Foreskin keratinocyte (primary cell): ENCODE measurements at places on chromosomes 2 and 18. TPM values are rescaled to one million over a fixed set of nuclear protein-coding genes. Genes with fewer than 3 reads are reported as not detected.

Gene ADGRF3
- polyA plus RNA-seq = not detected in 2 replicates

Gene AQP12B
- polyA plus RNA-seq = not detected in 2 replicates

DNA sequence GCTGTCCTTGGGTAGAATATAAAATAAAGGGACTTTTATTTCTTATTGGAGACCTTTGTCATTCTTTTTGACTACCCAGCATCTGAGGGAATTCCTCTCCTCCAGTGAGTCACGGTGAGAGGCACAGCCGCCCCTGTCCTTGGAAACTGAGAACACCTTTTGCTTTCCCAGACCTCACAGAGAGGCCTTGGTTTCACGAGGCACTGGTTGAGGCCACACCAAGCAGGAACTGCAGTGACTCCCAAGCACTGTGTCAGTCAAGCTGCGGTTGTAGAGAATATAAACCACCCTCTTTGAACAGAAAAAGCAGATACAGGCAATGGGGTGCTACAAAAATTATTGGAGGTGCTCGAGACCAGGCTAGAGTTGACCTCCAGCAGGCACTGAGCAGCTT lies 16.4 kb downstream of the PRKAG3 start:
- DNase-seq = no peak

- no peak for DNase-seq
Observed at GRCh38 chr2:191748059-191748461, 70.1 kb downstream of the NABP1 start.

Gene RAB27B
- 0.47 and 0.96 TPM in 2 replicates for polyA plus RNA-seq

DNA sequence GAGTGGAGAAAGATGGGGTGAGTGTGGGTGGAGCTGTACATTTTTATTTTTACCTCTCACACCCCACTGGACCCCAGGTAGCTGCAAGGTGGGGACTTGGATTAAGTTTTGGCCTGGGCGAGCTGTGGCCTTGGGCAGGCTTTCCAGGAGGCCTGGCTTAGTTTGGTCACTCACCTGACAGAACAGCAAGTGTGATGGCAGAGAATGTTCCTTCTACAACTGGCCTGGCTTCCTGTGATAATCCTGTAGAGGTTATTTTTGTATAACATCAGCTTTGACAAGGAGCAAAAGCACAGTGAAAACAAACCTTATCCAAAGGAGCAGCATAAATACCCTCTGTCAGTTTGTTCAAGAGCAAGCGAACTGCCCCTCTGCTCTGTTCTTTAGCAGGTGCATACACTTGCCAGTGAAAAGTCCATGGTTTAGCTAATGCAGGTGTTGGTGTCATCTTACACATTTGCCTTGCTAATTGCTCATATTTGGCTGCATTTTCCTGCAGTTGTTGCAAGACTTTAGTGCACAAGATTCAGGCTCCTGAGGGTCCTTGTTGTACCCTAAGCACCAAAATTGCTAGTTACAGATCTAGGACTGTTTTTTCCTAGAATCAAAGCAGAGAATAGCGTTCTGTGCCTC lies 6.3 kb downstream of the THNSL2 start:
- no peak for DNase-seq

GRCh38 chr2:129884221-129884786 lies 95.2 kb upstream of the RAB6C start:
- DNase-seq = no peak

DNA sequence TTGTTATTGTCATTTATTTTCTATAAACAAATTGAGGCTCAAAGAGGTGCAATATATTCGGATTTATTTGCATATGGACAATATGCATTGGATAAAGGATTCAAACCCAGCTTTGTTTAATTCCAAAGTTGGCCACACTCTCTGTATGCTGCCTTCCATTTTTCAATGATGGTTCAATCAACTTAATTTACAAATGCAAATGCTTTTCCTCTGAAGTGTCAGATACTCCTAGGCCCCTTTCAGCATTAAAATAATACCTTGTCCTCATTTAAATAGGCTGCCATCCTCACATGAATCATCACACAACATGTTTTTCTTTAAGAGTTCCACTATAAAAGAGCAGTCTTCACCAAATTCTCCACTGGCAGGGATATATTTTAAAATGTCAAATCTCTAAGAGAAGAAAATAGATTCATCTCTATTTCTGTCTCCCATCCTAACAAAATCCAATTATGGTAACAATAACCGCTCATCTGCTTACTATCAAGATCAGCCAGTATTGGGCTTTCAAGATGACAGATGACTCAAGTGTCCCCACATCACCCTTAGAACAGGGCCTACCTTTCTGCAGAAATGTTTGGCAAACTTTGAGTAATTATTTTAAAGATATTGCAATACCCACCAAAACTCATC lies 114.8 kb downstream of the SCG2 start:
- DNase-seq = no peak

Gene PLCL1
- not detected in 2 replicates for polyA plus RNA-seq

Gene HOXD13
- polyA plus RNA-seq = not detected in 2 replicates

GRCh38 chr2:165141601-165142354 lies 62.1 kb downstream of the SCN3A start:
- DNase-seq = no peak

Gene DYNAP
- polyA plus RNA-seq = not detected in 2 replicates

GRCh38 chr2:144261966-144262365 lies 258.0 kb downstream of the ZEB2 start:
- no peak for DNase-seq

DNA sequence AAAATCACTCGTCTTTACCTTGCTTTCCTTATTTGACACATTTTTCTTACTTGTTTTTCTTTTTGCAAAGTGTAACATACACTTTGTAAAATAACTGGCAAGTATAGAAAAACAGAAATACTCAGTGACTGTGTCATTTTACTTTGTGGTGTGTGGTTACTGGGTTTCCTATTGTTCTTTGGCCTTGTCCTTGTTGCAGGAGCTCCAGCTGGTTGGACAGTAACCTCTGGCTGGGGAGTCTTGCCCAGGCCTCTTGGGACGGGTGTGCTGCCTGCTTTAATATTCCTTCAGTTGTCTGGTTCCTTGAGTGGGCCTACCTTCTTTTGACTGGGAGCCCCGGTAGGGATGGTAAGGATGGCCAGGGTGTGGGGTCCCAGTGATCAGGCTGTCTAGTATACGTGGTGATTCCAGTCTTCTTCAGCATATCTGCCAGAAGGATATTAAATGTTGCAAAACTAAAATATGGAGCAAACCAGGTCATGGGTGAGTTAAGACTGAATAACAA lies 53.8 kb downstream of the RNF144A start:
- DNase-seq = no peak

Gene EFR3B
- 0.07 and 0.12 TPM in 2 replicates for polyA plus RNA-seq

Gene MXD1
- 1.8 and 2.4 TPM in 2 replicates for polyA plus RNA-seq

GRCh38 chr2:28082131-28082530 lies 191.6 kb downstream of the BABAM2 start:
- no peak for DNase-seq

- DNase-seq = peak; percentile 28
Observed at GRCh38 chr2:202941771-202942170, 29.7 kb downstream of the CARF start.

DNA sequence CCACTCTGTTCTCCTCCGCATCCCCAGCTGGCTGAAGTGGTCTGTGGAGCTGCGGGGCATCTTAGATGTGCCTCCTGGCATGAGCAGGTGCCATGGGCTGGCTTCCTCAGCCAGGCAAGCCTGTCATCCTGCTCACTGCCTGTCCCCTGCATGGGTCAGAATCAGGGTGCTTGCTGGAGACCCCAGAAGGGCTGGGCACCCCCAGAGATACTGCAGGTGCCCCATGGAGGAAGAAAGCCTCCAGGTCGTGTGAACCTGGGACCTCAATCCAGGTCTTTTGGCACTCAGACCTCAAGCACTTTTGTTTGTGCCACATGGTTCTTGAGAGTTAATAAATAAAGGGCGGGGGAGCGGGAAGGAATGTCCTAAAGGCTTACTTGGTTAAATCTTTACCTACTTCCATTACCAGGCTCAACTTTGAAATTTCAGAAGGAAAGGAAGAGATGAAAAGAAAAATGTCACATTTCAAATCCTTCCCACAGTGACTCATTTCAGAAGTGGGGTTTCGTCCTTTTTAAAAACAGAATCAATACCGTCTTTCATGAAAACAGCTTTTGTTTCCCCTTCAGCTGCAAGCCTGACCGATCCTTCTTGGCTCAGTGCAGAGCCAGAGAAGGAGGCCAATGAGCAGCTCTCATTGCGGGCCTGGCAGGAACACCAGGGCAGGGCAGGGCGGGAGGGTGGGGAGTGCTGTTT lies 69.9 kb downstream of the RHOB start:
- no peak for DNase-seq

- DNase-seq = no peak
Observed at GRCh38 chr2:64470766-64471295, 16.9 kb downstream of the LGALSL start.

DNA sequence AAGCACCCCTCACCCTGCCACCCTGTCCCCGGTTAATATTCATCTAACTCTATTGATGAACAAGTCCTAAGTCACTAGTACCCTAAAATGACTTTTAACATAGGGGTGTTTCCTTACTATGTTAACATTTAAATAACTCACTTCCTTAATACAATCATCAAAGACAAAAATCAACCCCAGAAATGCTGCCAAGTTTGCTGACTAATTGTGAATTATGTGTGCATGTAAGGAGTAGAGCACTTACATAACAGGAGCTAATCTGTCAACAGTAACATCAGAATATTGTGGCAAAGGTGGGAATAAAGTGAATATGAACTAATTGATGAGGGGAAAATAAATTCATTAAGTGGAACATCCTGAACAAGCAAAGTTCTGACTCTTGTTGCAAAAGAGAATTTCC lies 81.4 kb upstream of the ERBB4 start:
- DNase-seq = peak; percentile 57

- DNase-seq = no peak
Observed at GRCh38 chr2:60811491-60812375, 55.7 kb downstream of the PAPOLG start.

GRCh38 chr2:172953970-172954852 lies 121.4 kb upstream of the MAP3K20 start:
- DNase-seq = no peak

Gene CNPPD1
- polyA plus RNA-seq = 31.5 and 32.8 TPM in 2 replicates

- peak; percentile 73 for DNase-seq
Observed at GRCh38 chr18:4074647-4075046, 380.5 kb downstream of the DLGAP1 start.

DNA sequence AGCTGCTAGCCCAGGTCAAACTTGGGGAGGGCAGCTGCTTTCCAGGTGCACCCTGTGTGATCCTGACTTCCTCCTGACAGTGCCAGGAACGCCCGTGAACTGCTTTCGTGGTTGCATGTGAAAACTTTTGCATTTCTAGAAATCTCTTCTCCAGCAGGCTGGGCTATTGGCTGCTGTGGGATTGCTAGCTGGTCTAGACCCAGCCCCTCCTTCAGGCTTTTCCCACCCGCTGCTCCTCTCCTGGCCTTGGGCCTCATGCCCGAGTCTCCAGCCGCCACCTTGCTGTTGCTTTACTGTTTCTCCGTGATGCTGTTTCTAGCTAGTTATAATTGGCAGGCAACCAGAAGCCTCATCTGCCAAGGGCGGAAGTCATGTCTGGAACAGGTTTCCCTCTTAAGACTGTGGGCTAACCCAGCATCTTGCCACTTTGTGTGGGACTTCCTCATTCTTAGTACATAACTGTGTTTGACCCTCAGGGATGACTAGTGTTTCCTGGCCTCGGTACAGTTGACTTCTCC lies 27.0 kb upstream of the MGAT4A start:
- DNase-seq = peak; percentile 94
